ENCODE measurements at places on chromosomes 1 and 21.
A peak's percentile ranks its signal among the peaks of the same experiment; 100 is the strongest.

- DNase-seq: no peak
Observed at GRCh38 chr1:29706936-29707335, 470.6 kb downstream of the PTPRU start.

GRCh38 chr1:171226747-171227370 lies 21.4 kb upstream of the FMO1 start:
- DNase-seq: peak; percentile 61

GRCh38 chr1:9181176-9181906 lies 52.4 kb upstream of the GPR157 start:
- DNase-seq: peak; percentile 51

- no peak for DNase-seq
Observed at GRCh38 chr1:230291731-230292620, 134.2 kb downstream of the PGBD5 start.

DNA sequence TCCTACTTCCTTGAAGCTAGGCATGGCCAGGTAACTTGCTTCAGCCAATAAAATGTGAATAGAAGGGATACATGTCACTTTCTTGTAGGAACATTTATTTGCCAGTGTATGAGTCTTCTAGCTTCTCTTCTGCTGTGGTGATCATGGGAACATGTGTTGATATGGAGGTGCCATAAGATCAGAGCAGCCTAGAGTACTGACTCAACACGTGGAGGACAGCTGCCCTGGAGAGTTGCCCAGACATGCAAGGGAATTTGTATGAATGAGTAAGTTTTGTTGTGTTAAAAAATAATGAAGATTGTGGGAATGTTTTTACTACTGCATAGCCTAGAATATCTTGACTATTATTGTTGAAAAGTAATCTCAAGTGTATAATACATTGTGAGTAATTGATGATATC lies 502.3 kb downstream of the NUF2 start:
- peak; percentile 80 for DNase-seq

GRCh38 chr1:33738536-33738935 lies 125.3 kb upstream of the HMGB4 start:
- DNase-seq: no peak

- DNase-seq: peak; percentile 16
Observed at GRCh38 chr1:80594013-80594412, 1206.7 kb upstream of the ADGRL2 start.

- no peak for DNase-seq
Observed at GRCh38 chr1:6013491-6013890, 21.3 kb upstream of the NPHP4 start.
